ENCODE measurements at places on chromosomes 12 and 14. TPM values are rescaled to one million over a fixed set of nuclear protein-coding genes. Genes with fewer than 3 reads are reported as not detected.

DNA sequence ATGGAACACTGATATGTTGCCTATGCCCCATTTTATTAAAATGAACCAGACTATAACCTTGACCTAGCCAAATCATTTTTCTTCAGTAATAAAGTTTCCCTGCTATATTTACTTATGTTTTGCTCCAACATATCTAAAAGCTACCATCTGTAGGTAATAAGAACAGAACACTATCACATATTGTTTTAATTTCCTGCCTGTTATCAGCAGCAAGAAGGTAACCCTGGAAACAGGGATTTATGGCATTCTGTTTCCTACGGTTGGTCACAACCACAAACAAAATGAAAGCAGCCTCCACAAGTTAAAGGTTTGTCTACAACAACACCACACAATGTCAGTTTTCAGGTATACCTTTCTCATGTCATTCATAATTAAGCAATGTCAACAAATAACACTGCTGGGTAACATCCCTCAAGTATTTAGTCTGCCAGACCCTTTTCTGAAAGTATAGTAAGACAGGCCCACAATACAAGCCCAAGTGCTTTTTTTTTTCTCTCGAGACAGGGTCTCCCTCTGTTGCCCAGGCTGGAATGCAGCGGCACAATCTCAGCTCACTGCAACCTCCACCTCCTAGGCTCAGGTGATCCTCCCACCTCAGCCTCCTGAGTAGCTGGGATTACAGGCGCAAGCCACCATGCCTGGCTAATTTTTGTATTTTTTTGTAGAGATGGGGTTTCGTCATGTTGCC is 25.5 kb downstream of the GCH1 start:
- H3K27ac ChIP-seq = no peak overlapping the region
- H3K36me3 ChIP-seq = peaks cover 32% of the 10 kb centered on the region
- H3K4me3 ChIP-seq = no peak overlapping the region
- no peaks in the 10 kb centered on the region for H3K27me3 ChIP-seq

DNA sequence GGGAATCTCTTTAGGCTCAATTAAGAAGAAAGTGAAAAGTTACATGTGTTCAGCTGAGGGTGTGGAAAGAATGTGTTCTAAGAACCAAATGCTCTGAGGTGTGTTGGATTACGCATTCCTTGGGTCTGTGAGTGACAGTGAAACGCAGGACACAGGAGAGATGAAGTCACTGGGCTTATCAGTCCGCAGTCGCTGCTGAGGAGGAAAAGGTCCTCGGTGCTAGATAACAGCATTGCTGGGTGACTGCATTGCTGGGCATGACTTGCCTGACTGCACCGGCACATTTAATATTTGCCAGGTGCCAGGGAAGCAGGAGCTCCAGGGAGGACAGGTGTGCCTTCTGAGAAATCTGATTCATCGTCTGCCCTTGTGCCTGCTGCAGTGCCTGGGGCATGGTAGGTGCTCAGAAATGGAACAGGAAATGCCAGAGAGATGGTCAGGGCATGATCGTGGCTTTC is 64.4 kb upstream of the FZD10 start:
- no peaks in the 10 kb centered on the region for H3K4me1 ChIP-seq
- H3K4me3 ChIP-seq = no peak overlapping the region
- H3K36me3 ChIP-seq = no peaks in the 10 kb centered on the region
- DNase-seq = no peak

DNA sequence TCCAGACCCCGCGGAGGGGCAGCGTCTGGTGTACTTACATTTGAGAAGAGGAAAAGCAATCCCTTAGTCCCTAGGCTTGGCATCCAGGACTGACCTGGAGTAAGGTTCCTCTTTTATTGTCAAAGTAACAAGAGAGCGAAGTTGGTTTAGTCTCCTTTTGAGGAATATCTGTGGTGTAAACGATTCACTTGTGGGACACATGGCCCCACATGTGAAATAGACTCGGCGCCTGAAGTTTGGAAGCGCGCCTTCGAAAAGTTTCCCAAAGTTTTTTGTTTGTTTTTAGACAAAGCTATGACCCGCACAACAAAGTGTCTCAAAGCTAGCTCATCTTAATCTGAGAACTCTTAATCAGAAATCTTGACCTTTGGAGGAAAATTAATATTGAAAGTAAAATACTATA is 744 bp downstream of the STYX start:
- peak overlapping the region; percentile 96 for H3K4me3 ChIP-seq
- H3K27ac ChIP-seq = peak overlapping the region; percentile 88
- no peak for DNase-seq
- peaks cover 36% of the 10 kb centered on the region for H3K36me3 ChIP-seq

GRCh38 chr14:22820731-22821130 is 5.5 kb upstream of the SLC7A7 start:
- H3K36me3 ChIP-seq = no peaks in the 10 kb centered on the region
- peaks cover 36% of the 10 kb centered on the region for H3K4me1 ChIP-seq
- no peak overlapping the region for H3K27ac ChIP-seq
- no peak for DNase-seq
- no peak overlapping the region for H3K4me3 ChIP-seq

DNA sequence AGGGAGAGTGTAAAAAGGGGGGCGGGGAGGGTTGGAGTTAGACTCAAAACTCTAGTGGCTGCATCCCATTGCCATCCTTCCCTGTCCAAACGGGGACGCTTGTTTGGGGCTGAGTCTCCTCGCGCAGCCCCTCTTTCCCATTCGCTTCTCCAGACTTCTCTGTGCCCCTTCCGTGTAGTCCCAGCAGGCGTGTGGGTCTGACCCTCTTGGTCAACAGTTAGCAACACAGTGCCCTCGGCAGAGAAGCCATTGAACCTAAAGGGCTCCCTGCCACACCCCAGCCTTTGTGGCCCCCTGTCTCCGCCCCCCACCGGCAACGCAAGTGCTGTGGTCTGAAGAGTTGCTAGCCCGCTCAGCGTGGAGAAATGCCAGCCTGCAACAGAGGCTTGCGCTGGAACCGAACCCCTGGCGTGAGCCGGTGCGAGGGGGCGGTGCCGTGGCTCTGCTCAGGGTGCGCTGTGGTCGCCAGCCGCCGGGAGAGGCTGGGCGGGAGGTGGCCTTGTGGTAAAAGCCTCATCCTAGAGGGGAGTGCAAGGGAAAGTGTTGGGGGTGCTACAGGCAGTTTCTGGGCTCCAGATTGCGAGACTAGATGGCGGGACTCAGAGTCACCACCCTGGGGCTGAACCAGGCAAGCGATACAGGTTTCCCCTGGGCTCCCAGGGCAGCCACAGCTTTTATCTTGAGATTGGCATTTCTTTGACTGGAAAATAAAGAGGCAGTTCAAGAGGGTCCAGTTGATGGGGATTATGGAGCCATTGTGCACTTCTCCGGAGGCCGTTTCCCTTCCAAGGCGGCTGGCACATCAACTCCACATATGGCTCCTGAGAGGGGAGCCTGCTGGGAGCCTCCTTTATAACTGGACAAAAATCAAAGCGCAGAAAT is 2.1 kb downstream of the PLXNC1 start:
- H3K4me1 ChIP-seq = peaks cover 33% of the 10 kb centered on the region
- H3K4me3 ChIP-seq = peak overlapping the region; percentile 97
- peak overlapping the region; percentile 86 for H3K27ac ChIP-seq
- peak; percentile 83 for DNase-seq
- H3K27me3 ChIP-seq = peaks cover 18% of the 10 kb centered on the region
- peaks cover 15% of the 10 kb centered on the region for H3K36me3 ChIP-seq

DNA sequence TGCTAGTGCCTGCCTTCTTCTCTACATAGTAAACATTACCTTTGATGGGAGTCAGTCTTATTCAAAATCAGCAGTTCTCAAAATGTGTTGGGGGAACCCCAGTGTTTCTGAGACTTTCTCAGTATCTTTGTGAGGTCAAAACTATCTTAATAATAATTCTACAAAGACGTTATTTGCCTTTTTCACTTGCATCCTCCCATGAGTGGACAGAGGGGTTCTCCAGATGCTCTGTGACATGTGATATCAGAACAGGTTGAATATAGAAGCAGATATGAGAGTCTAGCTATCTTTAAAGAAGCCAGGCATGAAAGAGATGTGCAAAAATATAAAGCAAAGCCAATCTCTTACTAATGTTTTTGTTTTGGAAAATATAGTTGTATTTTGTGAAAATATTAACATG is 144.7 kb downstream of the KTN1 start:
- no peak overlapping the region for H3K4me3 ChIP-seq
- H3K36me3 ChIP-seq = no peaks in the 10 kb centered on the region
- DNase-seq = no peak
- H3K27ac ChIP-seq = no peak overlapping the region
- H3K4me1 ChIP-seq = peaks cover 3% of the 10 kb centered on the region

- H3K4me3 ChIP-seq = no peak overlapping the region
- peaks cover 20% of the 10 kb centered on the region for H3K36me3 ChIP-seq
- DNase-seq = peak; percentile 74
- H3K4me1 ChIP-seq = peaks cover 22% of the 10 kb centered on the region
- H3K27me3 ChIP-seq = peaks cover 2% of the 10 kb centered on the region
Observed at GRCh38 chr14:102362084-102362483, 606 bp downstream of the CINP start.

DNA sequence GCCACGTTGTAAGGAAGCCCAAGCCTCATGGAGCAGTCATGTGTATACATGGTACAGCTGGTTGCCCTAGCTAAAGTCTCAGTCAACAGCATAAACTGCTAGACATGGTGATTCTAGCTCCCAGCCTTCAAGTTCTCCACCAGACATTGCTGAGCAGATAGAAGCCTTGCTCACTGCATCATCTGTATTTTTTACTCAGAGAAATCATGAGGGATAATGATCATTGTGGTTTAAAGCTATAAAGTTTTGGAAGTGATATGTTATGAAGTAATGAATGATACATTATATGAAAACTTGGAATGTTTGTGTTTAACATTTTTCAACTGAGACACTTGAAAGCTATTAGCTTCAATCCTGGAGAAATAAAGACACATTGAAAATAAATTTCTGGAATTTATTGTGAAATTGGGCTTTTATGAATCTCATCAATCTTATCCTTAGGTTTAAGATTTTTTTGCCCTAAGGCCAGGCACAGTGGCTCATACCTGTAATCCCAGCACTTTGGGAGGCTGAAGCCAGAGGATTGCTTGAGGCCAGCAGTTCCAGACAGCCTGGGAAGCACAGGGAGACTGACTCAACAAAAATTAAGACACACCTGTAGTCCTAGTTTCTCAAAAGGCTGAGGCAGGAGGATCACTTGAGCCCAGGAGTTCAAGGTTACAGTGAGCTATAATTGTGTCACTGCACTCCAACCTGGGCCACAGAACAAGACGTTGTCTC is 5.6 kb upstream of the NFATC4 start:
- no peaks in the 10 kb centered on the region for H3K36me3 ChIP-seq
- peaks cover 15% of the 10 kb centered on the region for H3K4me1 ChIP-seq
- no peak overlapping the region for H3K4me3 ChIP-seq
- no peak overlapping the region for H3K27ac ChIP-seq
- no peak for DNase-seq

- no peak overlapping the region for H3K4me3 ChIP-seq
- H3K27me3 ChIP-seq = peaks cover 6% of the 10 kb centered on the region
- no peak overlapping the region for H3K27ac ChIP-seq
- H3K36me3 ChIP-seq = peaks cover 4% of the 10 kb centered on the region
Observed at GRCh38 chr12:93913845-93914244, 234.5 kb upstream of the PLXNC1 start.

GRCh38 chr14:60164404-60164711 is 840 bp downstream of the DHRS7 start:
- peak overlapping the region; percentile 98 for H3K4me3 ChIP-seq
- no peak for DNase-seq
- peak overlapping the region; percentile 99 for H3K27ac ChIP-seq
- peaks cover 20% of the 10 kb centered on the region for H3K36me3 ChIP-seq
- peaks cover 34% of the 10 kb centered on the region for H3K4me1 ChIP-seq

GRCh38 chr12:14846042-14846587 is 2.8 kb upstream of the ART4 start:
- no peak for DNase-seq
- no peak overlapping the region for H3K4me3 ChIP-seq
- no peak overlapping the region for H3K27ac ChIP-seq

- no peak overlapping the region for H3K4me3 ChIP-seq
- H3K27me3 ChIP-seq = no peaks in the 10 kb centered on the region
- H3K36me3 ChIP-seq = peaks cover 27% of the 10 kb centered on the region
Observed at GRCh38 chr12:47377414-47378221, 297.9 kb upstream of the AMIGO2 start.

- H3K27me3 ChIP-seq = peaks cover 3% of the 10 kb centered on the region
- no peaks in the 10 kb centered on the region for H3K36me3 ChIP-seq
- no peaks in the 10 kb centered on the region for H3K4me1 ChIP-seq
Observed at GRCh38 chr14:35386673-35387125, 17.9 kb downstream of the NFKBIA start.

DNA sequence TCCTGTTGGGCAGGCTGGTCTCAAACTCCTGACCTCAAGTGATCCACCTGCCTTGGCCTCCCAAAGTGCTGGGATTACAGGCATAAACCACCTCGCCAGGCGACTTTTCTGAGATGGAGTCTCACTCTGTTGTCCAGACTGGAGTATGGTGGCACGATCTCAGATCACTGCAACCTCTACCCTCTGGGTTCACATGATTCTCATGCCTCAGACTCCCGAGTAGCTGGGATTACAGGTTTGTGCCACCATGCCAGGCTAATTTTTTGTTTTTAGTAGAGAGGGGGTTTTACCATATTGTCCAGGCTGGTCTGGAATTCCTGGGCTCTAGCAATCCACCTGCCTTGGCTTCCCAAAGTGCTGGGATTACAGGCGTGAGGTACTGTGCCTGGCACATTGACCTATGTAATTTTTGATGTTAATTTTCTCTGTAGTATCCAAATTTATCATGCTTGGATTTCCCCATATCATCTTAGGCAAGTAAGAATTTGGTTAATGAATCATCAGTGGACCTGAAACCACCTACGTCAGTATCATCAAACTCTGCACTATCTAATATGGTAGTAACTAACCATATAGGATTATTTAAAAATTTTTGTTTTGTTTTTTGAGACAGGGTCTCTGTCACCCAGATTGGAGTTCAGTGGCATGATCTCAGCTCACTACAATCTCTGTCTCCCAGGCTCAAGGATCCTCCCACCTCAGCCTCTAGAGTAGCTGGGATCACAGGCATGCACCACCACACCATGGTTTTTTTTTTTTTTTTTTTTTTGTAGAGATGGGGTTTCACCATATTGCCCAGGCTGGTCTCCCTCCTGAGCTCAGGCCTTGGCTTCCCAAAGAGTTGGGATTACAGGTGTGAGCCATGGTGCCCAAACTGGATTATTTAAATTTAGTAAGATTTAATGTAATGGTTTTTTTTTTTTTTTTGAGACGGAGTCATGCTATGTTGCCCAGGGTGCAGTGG is 11.9 kb upstream of the ATP5F1B start:
- no peak for DNase-seq
- peaks cover 4% of the 10 kb centered on the region for H3K4me1 ChIP-seq
- peaks cover 20% of the 10 kb centered on the region for H3K36me3 ChIP-seq
- peak overlapping the region; percentile 30 for H3K4me3 ChIP-seq
- H3K27me3 ChIP-seq = no peaks in the 10 kb centered on the region

- peaks cover 24% of the 10 kb centered on the region for H3K36me3 ChIP-seq
- H3K27ac ChIP-seq = no peak overlapping the region
- no peak for DNase-seq
- H3K4me3 ChIP-seq = no peak overlapping the region
- H3K4me1 ChIP-seq = peaks cover 4% of the 10 kb centered on the region
Observed at GRCh38 chr12:48053122-48053521, 48.8 kb upstream of the COL2A1 start.

GRCh38 chr12:42957561-42958290 is 368.2 kb upstream of the PRICKLE1 start:
- H3K4me3 ChIP-seq = no peak overlapping the region
- H3K27ac ChIP-seq = no peak overlapping the region
- H3K4me1 ChIP-seq = no peaks in the 10 kb centered on the region
- no peaks in the 10 kb centered on the region for H3K27me3 ChIP-seq
- H3K36me3 ChIP-seq = no peaks in the 10 kb centered on the region

The LHX5 gene
- total RNA-seq = not detected

The IAPP gene
- not detected for total RNA-seq

The ZNF84 gene
- total RNA-seq = 23.1 TPM

The LRP6 gene
- total RNA-seq = 5.8 TPM

The GLIPR1L2 gene
- not detected for total RNA-seq

Measured in activated CD4-positive, alpha-beta T cell treated with anti-CD3 and anti-CD28 coated beads, Interleukin-2, amount 10 ng/mL, durations not matched to agents 24 days and 14 days (primary cell).